Activated T-cell treated with anti-CD3 and anti-CD28 coated beads for 1 hour (primary cell): ENCODE measurements at places on chromosomes 6 and 20.

GRCh38 chr6:142440600-142441293, 138.9 kb downstream of the ADGRG6 start:
- DNase-seq, result no peak

- no peak for DNase-seq
Observed at GRCh38 chr6:111553580-111553979, 52.1 kb downstream of the TRAF3IP2 start.

DNA sequence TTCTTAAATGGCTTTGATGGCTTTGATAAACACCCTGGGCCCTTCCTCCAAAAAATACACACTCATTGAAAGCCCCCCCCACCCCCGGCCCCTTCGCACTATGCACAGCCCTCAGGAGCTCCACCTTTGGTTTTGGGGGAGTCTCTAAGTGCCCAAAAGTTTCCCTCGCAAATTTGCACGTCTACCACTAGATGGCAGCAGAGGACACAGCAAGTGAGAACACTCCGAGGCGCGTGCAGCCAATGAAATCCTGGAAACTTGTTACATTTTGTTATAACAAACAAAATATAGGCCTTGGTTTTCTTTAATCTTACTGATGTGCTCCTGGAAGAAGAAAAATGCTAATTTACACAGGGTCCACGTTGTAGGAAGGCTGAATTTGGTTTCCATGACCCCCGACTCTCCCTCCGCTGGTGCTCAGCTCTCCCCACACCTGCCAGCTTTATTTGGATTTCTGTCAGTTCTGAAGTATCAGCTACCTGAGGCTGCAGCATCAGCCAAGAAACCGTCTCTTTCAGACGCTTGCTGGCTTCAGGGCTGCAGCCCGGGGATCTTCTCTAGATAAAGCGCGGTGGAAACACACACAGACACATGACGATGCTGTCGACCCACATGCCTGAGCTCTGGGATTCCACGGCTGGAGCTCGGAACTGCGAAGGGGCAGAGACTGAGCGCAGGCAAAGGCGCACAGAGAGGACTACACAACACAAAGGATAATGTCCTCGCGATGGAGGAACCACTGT, 148.3 kb upstream of the RPS6KA2 start:
- peak; percentile 46 for DNase-seq

DNA sequence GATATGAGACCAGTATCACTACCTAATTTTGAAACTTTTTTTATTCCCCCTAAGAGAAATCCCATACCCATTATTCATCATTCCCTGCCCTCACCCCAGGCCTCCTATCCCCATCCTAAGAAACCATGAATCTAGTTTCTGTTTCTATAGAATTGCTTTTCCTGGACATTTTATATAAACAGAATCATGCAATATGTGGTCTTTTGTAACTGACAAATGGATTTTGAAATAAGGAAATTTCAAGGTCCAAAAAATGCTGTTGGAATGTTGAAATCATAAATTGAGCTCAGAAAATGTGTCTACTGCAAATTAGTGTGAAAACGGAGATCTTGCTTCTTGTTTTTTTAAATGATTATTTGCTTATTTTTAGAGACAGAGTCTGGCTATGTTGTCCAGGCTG, 25.1 kb downstream of the RNF217 start:
- no peak for DNase-seq

- no peak for DNase-seq
Observed at GRCh38 chr6:65638047-65638831, 68.8 kb downstream of the EYS start.

GRCh38 chr6:81786150-81786549, 33.7 kb upstream of the TENT5A start:
- DNase-seq, result no peak
